A549 treated with dexamethasone at 1 μM for 4 hours (cell line): ENCODE measurements at places on chromosomes 6 and 20. TPM values are rescaled to one million over a fixed set of nuclear protein-coding genes. Genes with fewer than 3 reads are reported as not detected.

PCK1 gene
- total RNA-seq, result 0.05 to 0.16 TPM (median 0.13 TPM) in 5 replicates

LY6G5C gene
- 0.82 to 1.8 TPM (median 1.4 TPM) in 5 replicates for total RNA-seq

KIF6 gene
- 0.15 to 0.34 TPM (median 0.23 TPM) in 5 replicates for total RNA-seq

PSORS1C1 gene
- 4.4 to 6.7 TPM (median 6.1 TPM) in 5 replicates for total RNA-seq

ABCC10 gene
- total RNA-seq, result 4.4 to 10.1 TPM (median 9.4 TPM) in 5 replicates

ABHD16A gene
- 13.2 to 16.4 TPM (median 15.7 TPM) in 5 replicates for total RNA-seq

NNAT gene
- not detected in 5 replicates for total RNA-seq

PNPLA1 gene
- 0.03 TPM in 1 of 5 replicates, not detected in the others for total RNA-seq

CDH26 gene
- 0.06 to 0.17 TPM (median 0.13 TPM) in 5 replicates for total RNA-seq

NRN1 gene
- total RNA-seq, result 0.61 to 0.95 TPM (median 0.75 TPM) in 5 replicates

FAM209A gene
- total RNA-seq, result 0.33 to 0.65 TPM (median 0.37 TPM) in 5 replicates

GPLD1 gene
- total RNA-seq, result 0.45 to 1.4 TPM (median 1.3 TPM) in 5 replicates

ZBTB12 gene
- total RNA-seq, result 2.9 to 4.4 TPM (median 3.9 TPM) in 5 replicates

SLC24A3 gene
- 0.02 to 0.05 TPM (median 0.03 TPM) in 3 of 5 replicates, not detected in the others for total RNA-seq

HLA-G gene
- not detected in 5 replicates for total RNA-seq

BPIFB1 gene
- total RNA-seq, result 0.06 to 0.16 TPM (median 0.15 TPM) in 3 of 5 replicates, not detected in the others

NTSR1 gene
- total RNA-seq, result 0.03 to 0.14 TPM (median 0.07 TPM) in 5 replicates

SRSF12 gene
- 1.8 to 2.9 TPM (median 2.2 TPM) in 5 replicates for total RNA-seq

DACT2 gene
- total RNA-seq, result 0.06 to 0.08 TPM (median 0.06 TPM) in 4 of 5 replicates, not detected in the other

MCCD1 gene
- total RNA-seq, result not detected in 5 replicates

HLA-DQB1 gene
- total RNA-seq, result not detected in 5 replicates

FERMT1 gene
- 13.8 to 16.2 TPM (median 14.4 TPM) in 5 replicates for total RNA-seq

IPCEF1 gene
- 0.07 to 0.24 TPM (median 0.11 TPM) in 5 replicates for total RNA-seq

NR2E1 gene
- 0.06 to 0.07 TPM (median 0.07 TPM) in 4 of 5 replicates, not detected in the other for total RNA-seq

TXNDC5 gene
- 119 to 143 TPM (median 139 TPM) in 5 replicates for total RNA-seq

SUMO4 gene
- not detected in 5 replicates for total RNA-seq
